ENCODE measurements at places on chromosomes 16 and 17. TPM values are rescaled to one million over a fixed set of nuclear protein-coding genes. Genes with fewer than 3 reads are reported as not detected.

The KRT33B gene
- not detected for total RNA-seq

- peak overlapping the region; percentile 94 for H3K27ac ChIP-seq
- DNase-seq = no peak
- H3K4me3 ChIP-seq = peak overlapping the region; percentile 91
- no peaks in the 10 kb centered on the region for H3K27me3 ChIP-seq
- H3K4me1 ChIP-seq = peaks cover 25% of the 10 kb centered on the region
Observed at GRCh38 chr17:1683459-1683858, 1.2 kb downstream of the PRPF8 start.

DNA sequence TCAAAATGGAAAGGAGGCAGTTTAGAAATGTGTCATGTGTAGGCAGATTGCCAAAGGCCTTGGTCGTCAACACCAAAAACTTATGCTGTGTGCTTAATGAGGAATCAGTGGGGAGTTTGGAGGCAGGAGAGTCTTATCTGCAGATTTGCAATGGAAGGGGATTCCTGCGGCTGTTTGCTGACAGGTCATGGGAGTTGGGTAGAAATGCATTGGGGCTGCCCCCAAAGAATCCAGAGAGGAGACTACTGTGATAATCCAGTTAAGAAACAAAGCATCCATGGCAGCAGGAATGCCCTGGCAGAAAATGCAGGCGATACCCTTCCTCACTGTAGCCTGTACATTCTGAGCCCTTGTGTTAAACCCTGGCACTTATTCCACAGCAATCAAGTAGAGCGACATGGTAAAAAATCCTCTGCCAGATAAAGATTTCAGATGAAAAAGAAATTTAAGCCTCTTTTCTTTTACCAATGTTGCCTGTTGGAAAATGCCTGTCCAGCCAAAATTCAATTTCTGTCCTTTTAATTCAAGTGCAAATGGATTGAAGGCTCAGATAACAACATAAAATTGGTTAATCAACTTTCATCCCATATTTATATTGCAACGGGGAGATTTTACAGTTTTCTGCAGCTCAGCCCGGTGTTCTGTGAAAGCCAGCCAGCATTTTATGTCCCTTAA is 491.0 kb upstream of the CDH5 start:
- H3K4me1 ChIP-seq = no peaks in the 10 kb centered on the region
- no peaks in the 10 kb centered on the region for H3K36me3 ChIP-seq
- H3K27me3 ChIP-seq = no peaks in the 10 kb centered on the region

DNA sequence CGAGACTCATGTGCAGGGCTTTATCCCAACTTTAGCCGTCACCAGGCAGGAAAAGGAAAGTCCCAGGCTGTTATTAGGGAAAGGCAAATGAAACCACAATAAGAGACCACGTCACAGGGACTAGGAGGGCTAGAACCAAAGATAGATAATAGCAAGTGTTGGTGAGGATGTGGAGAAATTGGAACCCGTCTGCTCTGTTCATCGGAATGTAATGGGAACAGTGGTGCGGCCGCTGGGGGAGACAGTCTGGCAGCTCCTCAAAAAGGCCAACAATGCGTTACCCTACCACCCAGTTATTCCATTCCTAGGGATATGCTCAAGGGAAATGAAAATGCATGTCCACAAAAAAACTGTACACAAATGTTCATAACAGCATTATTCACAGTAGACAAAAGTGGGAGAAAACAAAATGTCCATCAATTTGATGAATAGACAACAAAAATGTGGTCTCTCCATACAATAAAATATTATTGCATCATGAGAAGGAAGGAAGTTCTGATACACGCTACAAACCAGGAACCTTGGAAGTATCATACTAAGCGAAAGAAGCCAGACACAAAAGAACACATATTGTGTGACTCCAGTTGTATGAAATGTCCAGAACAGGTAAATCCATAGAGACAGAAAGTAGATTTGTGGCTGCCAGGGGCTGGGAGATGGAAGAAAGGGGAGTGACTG is 19.5 kb upstream of the USP10 start:
- peaks cover 11% of the 10 kb centered on the region for H3K27me3 ChIP-seq
- no peak overlapping the region for H3K4me3 ChIP-seq
- no peak overlapping the region for H3K27ac ChIP-seq
- DNase-seq = no peak
- no peaks in the 10 kb centered on the region for H3K36me3 ChIP-seq

The NQO1 gene
- total RNA-seq = 3.9 TPM

The CES5A gene
- total RNA-seq = not detected

- H3K27me3 ChIP-seq = no peaks in the 10 kb centered on the region
- DNase-seq = no peak
- no peak overlapping the region for H3K27ac ChIP-seq
- no peaks in the 10 kb centered on the region for H3K36me3 ChIP-seq
- peaks cover 18% of the 10 kb centered on the region for H3K4me1 ChIP-seq
- H3K4me3 ChIP-seq = no peak overlapping the region
Observed at GRCh38 chr17:67456889-67457288, 79.8 kb downstream of the PITPNC1 start.

The CASKIN2 gene
- 0.44 TPM for total RNA-seq

The DNAAF1 gene
- total RNA-seq = 0.27 TPM

The TNFRSF17 gene
- total RNA-seq = not detected

The TIGD7 gene
- total RNA-seq = 3.1 TPM

DNA sequence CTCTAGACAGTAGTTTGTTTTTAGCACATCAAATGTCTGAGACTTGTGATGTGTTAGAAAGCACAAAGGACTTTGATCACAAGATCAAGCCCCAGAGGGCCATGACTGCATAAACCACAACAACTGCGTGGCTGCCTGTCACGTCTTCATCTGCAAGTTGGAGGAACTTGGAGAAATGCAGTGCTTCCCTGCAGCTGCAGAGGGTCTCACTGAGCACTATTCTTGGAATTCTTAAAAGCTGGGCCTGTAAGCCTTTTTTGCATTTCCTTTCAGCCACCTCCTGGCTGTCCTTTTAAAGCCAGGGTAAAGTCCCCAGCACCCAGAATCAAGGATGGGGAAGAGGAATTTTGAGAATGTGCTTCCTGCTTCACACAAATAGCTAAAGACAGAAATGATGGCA is 431.3 kb downstream of the MAF start:
- no peaks in the 10 kb centered on the region for H3K36me3 ChIP-seq
- DNase-seq = no peak
- no peak overlapping the region for H3K27ac ChIP-seq
- no peaks in the 10 kb centered on the region for H3K4me1 ChIP-seq
- H3K4me3 ChIP-seq = no peak overlapping the region
- no peaks in the 10 kb centered on the region for H3K27me3 ChIP-seq

DNA sequence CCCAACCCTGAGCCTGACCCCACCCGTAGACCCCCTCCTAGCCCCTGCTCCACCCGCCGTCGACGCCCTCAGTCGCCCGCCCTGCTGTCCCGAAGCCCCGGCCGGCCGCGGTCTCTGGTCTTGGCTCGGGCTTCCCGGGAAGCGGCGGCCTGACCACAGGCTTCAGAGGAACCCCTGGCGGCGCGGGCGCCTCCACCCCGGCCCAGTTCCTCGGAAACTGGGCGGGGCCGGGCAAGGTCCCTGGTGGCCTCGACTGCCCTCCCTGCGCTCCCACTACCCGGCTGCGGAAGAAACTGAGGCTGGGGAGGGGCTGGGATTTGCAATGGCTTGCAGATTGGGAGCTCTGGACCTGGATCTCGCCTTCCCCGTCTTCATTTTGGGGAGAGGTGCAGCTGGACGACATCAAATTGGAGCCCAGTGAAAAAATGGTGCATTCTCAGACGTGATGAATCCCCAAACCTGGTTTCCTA is 692 bp upstream of the SOCS1 start:
- H3K27ac ChIP-seq = peak overlapping the region; percentile 91
- DNase-seq = peak; percentile 45
- no peaks in the 10 kb centered on the region for H3K27me3 ChIP-seq
- H3K36me3 ChIP-seq = no peaks in the 10 kb centered on the region
- H3K4me1 ChIP-seq = peaks cover 53% of the 10 kb centered on the region
- H3K4me3 ChIP-seq = peak overlapping the region; percentile 70

The DYNLRB2 gene
- not detected for total RNA-seq

DNA sequence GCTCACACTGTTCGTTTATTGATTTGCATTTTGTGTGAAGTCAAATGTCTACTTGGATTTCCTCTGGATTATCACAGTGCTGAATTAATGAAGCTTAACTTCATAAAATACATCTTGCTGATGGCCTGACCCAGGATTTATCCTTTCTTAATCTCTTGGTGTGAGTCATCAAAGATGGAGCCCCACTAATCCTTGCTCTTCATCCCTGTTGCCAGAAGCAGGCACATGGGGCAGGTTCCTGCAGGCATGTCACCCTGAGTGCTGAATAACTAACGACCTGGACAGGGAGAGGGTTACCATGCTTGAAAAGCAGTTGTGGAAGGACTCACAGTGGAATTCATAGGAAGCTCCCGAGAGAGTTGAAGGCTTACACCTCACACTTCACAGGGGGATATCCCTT is 56.0 kb upstream of the FA2H start:
- no peaks in the 10 kb centered on the region for H3K4me1 ChIP-seq
- H3K27ac ChIP-seq = no peak overlapping the region
- no peak for DNase-seq
- no peaks in the 10 kb centered on the region for H3K36me3 ChIP-seq
- H3K27me3 ChIP-seq = peaks cover 9% of the 10 kb centered on the region

GRCh38 chr17:19762515-19762961 is 14.4 kb upstream of the ALDH3A1 start:
- H3K4me3 ChIP-seq = no peak overlapping the region
- H3K36me3 ChIP-seq = no peaks in the 10 kb centered on the region
- no peak overlapping the region for H3K27ac ChIP-seq
- H3K4me1 ChIP-seq = peaks cover 13% of the 10 kb centered on the region

The LUC7L3 gene
- total RNA-seq = 143 TPM

DNA sequence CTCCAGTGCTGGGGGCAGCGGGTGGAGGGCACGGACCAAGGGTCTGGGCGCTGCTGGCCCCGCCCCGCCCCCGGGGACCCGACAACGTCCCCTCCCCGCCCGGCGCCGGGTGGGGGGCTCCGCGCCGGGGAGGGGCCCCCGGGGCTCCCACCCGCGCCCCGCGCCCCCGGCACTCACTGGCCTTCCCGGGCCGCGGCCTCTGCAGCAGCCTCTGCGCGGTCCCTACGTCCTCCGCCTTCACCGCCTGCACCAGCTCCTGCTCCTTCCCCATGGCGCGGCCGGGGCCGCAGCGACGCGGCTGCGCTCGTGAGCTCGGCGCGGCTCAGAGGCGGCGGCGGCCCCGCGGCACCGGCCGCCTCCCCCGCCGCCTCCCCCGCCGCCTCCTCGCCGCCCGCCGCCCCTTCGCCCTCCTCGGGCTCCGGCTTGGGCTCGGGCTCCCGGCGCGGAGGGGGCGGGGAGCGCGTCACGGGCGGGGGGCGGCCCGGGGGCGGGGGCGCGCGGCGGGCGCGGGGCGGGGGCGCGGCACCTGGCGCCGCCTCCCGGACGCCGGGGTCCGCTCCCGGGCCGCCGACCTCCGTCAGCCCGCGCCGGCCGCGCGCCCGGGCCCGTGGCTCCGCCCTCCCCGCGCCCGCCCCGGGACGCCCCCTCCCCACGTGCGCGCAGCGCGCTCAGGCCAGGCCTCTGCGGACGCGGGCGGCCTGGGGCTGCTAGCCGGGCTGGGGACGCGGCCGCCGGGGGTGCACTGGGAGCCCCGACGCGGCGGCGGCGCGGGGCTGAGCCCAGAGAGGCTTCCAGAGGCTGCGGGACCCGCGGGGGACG is at the start of gene CASKIN1:
CASKIN1 (minus strand) TSS at position 444 of the 819 bp plus-strand sequence; CDS start at position 271, 173 bp downstream.
- no peak for DNase-seq
- H3K27ac ChIP-seq = no peak within 1 kb of the TSS
- no peak within 1 kb of the TSS for H3K4me3 ChIP-seq

GRCh38 chr16:2702871-2703745 is 16.9 kb downstream of the PRSS27 start:
- no peak overlapping the region for H3K4me3 ChIP-seq
- DNase-seq = no peak
- H3K36me3 ChIP-seq = peaks cover 44% of the 10 kb centered on the region
- no peaks in the 10 kb centered on the region for H3K27me3 ChIP-seq
- no peaks in the 10 kb centered on the region for H3K4me1 ChIP-seq
- no peak overlapping the region for H3K27ac ChIP-seq

The KRTAP9-2 gene
- total RNA-seq = not detected

GRCh38 chr16:9844361-9844760 is 337.9 kb downstream of the GRIN2A start:
- H3K4me3 ChIP-seq = no peak overlapping the region
- no peaks in the 10 kb centered on the region for H3K36me3 ChIP-seq
- peaks cover under 1% of the 10 kb centered on the region for H3K27me3 ChIP-seq
- H3K27ac ChIP-seq = no peak overlapping the region
- no peaks in the 10 kb centered on the region for H3K4me1 ChIP-seq

DNA sequence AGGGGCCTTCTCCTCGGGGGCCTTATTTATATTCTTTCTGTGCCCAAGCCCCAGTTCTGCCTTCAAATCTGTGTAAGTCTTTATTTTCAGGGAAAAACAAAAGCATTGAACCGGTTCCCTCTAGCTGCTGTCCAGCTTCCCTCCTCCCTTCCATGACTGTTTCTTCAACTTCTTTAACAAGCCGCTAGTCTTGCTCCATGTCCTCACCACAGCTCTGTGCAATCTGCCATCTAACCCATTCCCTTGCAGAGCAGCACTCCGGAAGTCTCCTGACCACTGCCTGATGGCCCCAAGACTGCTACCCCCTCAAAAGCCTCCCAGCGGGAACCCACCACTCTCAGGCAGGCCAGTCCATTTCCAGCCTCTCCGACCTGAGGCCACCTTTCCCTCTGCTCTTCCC is 16.9 kb downstream of the EMC8 start:
- H3K27ac ChIP-seq = no peak overlapping the region
- no peaks in the 10 kb centered on the region for H3K27me3 ChIP-seq
- peaks cover 62% of the 10 kb centered on the region for H3K36me3 ChIP-seq
- H3K4me1 ChIP-seq = no peaks in the 10 kb centered on the region

The TEX14 gene
- 1.8 TPM for total RNA-seq

DNA sequence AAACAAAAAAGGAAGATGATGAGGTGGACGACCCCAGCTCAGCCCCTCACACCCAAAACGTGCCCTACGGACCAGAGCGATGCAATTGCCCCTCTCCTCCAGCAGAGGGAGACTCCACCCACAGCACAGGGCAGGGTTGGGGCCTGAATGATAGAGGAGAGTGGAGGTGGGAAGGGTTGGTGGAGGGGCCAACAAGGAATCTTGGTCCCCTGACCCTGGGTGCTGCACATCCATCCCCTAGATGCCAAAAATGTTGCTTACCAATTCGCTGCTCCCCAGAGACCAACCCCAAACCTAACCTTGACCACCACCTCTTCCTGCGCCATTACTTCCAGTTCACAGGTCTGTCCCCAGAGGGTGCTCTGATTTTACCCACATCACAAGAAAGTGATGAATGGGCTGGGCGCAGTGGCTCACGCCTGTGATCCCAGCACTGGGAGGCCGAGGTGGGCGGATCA is 12.9 kb downstream of the P2RX5 start:
- DNase-seq = peak; percentile 65
- no peak overlapping the region for H3K4me3 ChIP-seq
- H3K36me3 ChIP-seq = peaks cover 4% of the 10 kb centered on the region
- H3K4me1 ChIP-seq = no peaks in the 10 kb centered on the region
- no peaks in the 10 kb centered on the region for H3K27me3 ChIP-seq

The TBC1D3C gene
- total RNA-seq = 2.0 TPM

The TM4SF5 gene
- total RNA-seq = not detected

GRCh38 chr16:70698901-70699300 is 13.0 kb upstream of the MTSS2 start:
- H3K4me3 ChIP-seq = no peak overlapping the region
- no peaks in the 10 kb centered on the region for H3K27me3 ChIP-seq
- DNase-seq = no peak
- peaks cover 8% of the 10 kb centered on the region for H3K36me3 ChIP-seq
